Ascending aorta (tissue), 2 donors: ENCODE measurements at places on chromosomes 5 and 9.

GRCh38 chr9:136949817-136950655 lies 2.0 kb upstream of the LCN12 start:
- DNase-seq: peak; percentile 96

DNA sequence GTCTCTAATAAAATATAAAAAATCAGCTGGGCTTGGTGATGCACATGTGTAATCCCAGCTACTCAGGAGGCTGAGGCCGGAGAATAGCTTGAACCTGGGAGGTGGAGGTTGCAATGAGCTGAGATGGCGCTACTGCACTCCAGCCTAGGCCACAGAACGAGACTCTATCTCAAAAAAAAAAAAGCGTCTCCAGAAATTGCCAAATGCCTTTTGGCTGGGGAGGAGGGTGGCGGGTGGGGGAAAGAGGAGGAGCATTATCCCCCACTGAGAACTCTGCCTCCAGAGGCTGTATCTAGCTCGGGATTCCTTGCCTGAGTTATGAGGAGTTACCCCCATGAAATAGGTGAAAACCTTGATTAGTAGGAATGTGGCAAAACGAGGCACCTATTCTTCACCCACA lies 4.8 kb downstream of the ROPN1L start:
- no peak for DNase-seq

DNA sequence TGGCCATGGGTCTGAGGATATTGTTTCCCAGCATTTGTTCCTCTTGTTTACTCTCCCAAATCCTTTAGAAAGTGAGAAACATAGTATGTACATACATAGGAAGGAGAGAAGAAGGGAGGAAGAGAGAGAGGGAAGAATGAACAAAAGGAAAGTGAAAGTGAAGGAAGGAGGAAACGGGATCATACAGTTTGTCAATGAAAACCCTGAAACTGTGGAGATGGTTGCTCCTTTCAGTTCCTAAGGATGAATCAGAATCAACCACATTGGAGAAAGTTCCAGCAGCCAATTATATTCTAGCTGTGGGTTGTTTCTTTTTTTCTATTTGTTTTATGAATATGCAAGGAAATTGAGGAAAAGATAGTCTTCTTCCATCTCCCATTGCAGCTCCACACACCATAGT lies 396.5 kb downstream of the MLLT3 start:
- DNase-seq: no peak

- DNase-seq: no peak
Measured at GRCh38 chr9:76887003-76887821, 18.7 kb downstream of the PRUNE2 start.

GRCh38 chr5:174571662-174572397 lies 152.6 kb upstream of the MSX2 start:
- DNase-seq: no peak

- DNase-seq: no peak
Measured at GRCh38 chr9:108838017-108838416, 17.8 kb downstream of the ACTL7B start.

- DNase-seq: no peak
Measured at GRCh38 chr9:6667633-6668280, 22.2 kb upstream of the GLDC start.

DNA sequence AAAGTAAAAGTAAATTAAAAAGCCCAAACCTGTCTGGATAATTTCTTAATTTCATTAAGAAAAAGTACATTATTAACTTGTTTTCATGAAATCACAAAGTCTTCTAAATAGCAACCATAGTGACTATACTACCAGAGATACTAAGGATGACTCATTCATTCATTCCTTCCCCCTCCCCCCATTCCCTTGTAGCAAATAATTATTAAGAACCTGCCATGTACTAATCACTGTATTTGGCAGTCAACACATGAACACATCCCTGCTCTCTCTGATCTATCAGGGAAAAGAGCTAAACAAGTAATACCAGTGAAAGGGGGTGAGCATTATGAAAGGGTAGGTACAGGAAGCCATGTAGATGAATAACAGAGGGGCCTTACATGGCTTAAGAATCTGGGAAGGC lies 203.9 kb downstream of the CWC27 start:
- no peak for DNase-seq

- DNase-seq: no peak
Measured at GRCh38 chr9:2839040-2839439, 4.9 kb downstream of the PUM3 start.
